ENCODE measurements at places on chromosomes 6 and 20.
A peak's percentile ranks its signal among the peaks of the same experiment; 100 is the strongest.

DNA sequence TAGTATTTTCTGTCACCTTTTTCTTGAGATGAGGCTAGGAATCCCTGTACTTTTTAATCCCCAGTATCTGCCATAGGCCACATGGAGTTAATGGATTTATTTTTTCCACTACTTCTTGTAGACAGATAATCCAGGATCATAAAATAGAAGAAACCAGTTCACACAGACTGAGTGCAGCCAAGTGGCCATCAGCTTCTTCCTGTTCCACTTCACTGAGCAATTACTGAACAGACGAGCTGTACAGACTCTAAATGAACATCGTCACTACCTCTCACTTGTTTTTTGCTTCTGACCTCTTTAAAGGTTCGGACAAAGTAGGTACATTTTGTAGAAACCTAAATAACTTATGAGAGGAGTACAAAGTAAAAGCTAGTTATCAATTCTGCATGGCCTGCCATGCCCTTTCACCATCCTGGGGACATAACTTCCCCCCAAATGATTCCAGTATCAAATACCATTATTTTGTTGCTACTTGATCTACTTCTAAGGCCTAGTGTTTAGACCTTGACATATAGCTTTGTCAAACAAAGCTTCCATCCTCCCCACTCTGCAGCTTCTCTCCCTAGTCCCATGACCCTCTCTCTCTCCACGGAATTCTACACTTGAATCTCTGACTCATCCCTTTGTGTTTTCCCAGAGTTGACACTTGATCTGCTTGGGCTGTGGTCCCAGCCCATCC lies 34.4 kb upstream of the ARHGAP18 start:
- no peak for DNase-seq

GRCh38 chr6:136551103-136551502 lies 881 bp upstream of the MAP7 start:
- DNase-seq, result no peak

DNA sequence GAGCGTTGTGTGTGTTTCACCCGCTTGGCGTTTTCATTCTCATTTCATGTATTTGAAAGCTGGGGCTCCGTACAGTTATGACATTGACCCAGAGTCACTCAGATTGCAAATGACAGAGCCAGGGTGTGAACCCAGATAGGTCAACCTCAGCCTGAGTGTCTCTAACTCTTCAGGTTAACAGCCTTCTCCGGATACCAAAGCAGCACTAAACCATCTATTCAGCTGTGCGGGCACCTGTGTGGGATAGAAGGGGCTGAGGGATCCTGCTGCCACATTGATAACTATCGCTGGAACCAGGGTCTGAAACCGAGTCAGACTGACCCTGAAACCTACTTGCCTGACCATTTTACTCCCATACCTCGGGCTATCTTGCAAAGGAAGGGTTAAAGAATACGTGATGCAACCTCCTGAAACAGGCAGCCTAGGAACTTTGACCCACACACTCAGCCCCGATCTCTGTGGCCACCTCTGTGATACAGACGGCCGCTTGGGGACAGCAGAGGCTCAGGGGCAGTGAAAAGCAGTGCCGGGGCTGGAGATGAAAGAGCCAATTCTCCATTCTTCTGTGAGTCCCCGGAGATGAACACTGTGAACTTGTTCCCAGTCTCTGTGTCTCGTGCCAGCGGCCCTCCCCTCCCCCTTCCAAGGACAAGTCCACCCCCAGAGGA lies 233.5 kb upstream of the QKI start:
- DNase-seq, result peak; percentile 35

- no peak for DNase-seq
Measured at GRCh38 chr20:32958574-32958973, 45.7 kb downstream of the SUN5 start.

DNA sequence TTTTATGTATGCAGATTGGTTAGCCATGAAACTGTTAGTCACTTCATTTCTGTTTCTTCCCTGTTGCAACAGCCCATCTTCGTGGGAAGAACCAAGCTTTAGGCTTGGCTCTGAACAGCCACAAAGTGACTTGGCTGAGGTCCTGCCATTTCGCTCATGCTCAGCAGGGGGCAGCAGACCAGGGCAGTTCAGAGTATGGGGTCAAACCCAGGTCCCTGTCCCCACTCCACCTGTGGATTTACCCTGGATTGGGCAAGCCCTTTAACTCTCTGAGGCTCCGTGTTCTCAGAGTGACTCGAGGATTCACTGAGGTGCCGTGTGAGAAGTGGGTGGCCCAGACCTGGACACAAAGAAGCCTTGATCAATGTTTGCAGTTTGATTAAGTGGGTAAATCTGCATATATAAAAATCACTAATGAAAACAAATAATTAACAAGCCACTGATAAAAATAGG lies 19.8 kb upstream of the MAP1LC3A start:
- DNase-seq, result peak; percentile 72

GRCh38 chr6:108799791-108800190 lies 48.4 kb upstream of the ARMC2 start:
- no peak for DNase-seq

DNA sequence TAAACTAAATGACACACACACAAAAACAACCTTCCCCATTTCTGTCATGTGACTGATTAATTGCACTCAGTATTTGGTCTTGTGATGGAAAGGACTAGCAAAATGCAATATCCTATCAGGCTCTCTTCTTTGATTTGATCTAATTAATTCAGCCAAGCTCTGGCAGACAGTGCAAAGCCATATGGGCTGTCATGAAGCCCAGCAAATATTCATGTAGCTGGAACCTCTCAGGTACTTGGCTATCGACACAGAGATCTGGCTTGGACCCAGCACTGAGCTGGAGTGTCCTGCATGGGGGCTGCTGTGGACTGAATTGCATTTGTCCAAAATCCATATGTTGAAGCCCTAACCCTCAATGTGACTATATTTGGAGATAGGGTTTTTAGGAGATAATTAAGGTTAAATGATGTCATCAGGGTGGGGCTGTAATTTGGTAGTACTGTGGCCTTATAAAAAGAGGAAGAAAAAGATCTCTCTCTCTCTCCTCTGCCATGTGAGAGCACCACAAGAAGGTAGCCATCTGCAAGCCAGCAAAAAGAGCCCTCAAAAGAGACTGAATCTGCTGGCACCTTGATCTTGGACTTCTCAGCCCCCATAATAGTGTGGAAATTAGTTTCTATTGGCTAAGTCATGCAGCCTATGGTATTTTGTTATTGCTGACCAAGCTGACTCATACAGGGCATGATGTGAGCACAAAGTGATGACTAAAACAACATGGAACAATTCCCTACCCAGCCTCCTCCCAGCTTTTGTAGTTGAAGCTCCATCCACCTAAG lies 77.1 kb downstream of the STMND1 start:
- DNase-seq, result no peak

- DNase-seq, result peak; percentile 3
Measured at GRCh38 chr6:48027704-48028435, 83.1 kb downstream of the PTCHD4 start.

GRCh38 chr6:27825025-27825793 lies 87.0 kb downstream of the OR2B2 start:
- DNase-seq, result no peak

DNA sequence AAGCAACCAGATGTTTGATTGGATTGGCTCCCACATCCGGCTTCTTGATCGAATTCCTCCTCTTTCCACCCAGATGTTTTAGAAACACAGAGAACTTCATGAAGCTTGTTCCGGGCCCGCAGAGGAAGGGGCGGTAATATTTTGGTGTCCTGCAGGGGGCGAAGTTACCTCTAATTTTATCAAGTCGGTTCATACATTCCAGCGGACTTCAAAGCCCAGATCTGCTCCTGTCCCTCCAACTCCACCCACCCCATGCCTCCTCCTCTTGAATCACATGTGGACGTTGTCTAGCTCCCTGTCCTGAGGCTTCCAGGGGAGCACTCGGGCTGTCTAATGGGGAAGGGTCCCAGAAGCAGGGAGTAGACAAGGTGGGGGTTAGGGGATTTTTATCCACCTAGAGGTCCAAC lies 2.9 kb upstream of the BMP6 start:
- peak; percentile 88 for DNase-seq

DNA sequence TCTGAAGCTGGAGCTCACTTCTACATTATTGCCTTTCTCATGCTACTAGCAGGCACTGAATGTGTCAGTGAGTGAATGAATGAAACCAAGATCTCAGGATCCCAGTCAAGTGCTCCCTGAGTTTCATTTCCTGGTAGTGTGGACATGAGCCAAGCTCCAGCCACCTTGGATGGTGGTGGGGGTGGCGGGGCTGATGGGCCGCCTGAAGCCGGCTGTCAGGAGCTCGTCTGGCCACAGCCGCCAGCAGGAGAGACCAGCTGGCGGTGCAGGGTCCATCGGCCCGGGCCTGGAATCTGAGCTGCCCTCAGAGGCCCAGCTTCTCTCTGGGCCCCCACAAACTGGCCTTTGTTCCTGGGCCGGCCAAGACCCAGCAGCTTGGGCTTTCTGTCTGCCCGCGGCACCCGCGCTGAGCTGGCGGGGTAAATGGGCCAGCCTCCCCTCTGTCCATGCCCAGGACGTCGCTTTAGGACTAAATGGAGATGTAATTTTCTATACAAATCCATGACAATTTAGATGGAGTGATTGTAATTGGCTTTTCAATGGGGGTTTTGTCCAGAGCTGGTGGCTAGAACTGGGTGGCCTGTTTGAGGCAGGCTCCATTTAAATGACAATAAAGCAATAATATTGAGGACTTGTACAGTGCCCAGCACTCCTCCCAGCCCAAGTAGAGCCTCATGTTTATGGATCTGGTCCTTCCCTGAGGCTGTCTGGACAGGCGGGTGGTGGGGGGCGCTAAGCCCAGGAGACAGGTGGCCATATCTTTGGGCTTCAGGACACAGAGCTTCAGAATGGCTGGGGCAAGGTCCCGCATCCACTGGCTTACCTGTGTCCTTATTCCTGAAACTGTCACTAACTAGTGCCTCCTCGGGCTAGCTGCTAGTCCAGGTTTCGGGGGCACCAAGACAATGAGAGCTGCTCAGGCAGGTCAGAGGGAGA lies 43.5 kb downstream of the NOL4L start:
- DNase-seq, result no peak
